ENCODE measurements at places on chromosomes 2 and 18.

- no peak for DNase-seq
These were observed 35.3 kb downstream of the GALNT1 start for GRCh38 chr18:35616664-35617423.

- no peak for DNase-seq
These were observed 492.4 kb upstream of the ACVR2A start for GRCh38 chr2:147352264-147353071.

- DNase-seq = no peak
These were observed 74.8 kb upstream of the ST6GAL2 start for GRCh38 chr2:106960683-106961161.

- no peak for DNase-seq
These were observed at the start of gene BARD1 for GRCh38 chr2:214808981-214809750. BARD1 (minus strand) TSS chr2:214809683; CDS start chr2:214809569, 114 bp downstream.

DNA sequence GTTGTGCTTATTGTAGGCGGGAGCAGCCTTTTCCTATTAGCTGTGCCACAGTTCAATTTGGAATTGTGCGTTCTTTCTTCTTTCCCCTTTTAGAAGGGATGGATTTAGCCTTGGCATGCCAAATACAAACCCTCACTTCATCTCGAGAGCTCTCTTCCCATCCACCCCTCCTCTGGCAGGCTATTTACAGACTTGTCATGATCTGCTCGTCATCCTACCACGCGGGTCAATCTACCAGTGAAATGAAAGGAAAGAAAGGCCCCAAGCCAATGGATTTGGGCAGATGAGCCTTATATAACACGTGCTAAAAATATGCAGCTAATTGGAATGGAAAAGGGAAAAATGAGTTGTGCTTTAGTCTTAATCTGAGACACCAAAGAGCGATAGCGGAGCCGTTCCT lies 277.5 kb downstream of the PRKCE start:
- no peak for DNase-seq

- DNase-seq = peak; percentile 20
These were observed 925 bp downstream of the SESTD1 start for GRCh38 chr2:179263446-179264367.

DNA sequence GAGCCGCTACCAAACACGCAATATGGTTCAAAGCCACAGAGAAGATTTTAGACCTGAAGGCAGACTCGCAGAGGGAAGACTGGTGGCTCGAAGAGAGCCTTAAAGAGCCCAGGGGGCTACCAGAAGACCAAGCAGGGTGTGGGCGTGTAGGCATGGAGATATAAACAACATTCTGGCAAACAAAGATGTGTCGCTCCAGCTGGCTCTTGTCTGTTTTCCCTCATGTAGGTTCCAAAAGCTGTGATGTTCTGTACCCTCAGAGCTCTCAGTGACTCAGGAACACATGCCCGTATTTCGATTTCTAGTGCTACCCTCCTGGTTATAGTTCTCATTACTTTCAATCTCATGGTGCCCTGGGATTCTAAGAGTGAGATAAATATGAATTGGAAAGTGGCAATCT lies 44.5 kb downstream of the DOCK10 start:
- no peak for DNase-seq

GRCh38 chr18:7590826-7591560 lies 23.9 kb downstream of the PTPRM start:
- peak; percentile 44 for DNase-seq

GRCh38 chr2:120231564-120231973 lies 8.4 kb upstream of the TMEM185B start:
- DNase-seq = no peak

DNA sequence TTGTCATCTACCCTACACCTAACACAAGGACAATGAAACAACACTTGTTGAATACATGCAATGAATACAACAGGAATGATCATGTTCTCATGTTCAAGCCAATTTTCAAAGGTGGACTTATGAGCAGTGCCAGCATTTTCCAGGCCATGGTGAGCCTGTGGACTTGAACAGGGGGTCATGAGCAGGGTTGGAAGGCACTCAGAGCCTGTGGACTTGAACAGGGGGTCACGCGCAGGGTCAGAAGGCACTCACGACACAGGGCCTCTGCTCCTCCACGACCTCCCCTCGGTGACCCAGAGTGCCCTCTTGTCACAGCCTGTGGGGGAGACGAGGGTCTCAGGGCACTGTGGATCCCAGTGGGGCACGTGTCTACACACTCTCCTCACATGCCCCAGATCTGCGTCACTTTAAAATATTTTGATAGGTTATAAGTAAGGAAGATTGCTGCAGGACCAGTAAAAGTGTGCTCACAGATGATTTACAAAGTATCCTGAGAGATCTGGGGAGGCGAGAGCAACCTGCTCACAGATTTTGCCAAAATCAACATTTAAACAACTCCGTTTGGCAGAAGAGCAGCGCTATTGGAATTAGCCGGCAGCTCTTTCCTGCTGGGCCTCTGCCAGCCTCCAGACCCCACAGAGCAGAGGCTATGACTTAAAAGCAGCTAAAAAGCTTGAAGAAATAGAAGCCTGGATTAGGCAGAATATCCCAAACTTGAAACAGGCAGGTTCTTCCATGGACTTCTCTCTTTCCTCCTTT lies 121.9 kb downstream of the TMEM18 start:
- no peak for DNase-seq

GRCh38 chr2:237128026-237128703 lies 42.5 kb downstream of the COPS8 start:
- no peak for DNase-seq

DNA sequence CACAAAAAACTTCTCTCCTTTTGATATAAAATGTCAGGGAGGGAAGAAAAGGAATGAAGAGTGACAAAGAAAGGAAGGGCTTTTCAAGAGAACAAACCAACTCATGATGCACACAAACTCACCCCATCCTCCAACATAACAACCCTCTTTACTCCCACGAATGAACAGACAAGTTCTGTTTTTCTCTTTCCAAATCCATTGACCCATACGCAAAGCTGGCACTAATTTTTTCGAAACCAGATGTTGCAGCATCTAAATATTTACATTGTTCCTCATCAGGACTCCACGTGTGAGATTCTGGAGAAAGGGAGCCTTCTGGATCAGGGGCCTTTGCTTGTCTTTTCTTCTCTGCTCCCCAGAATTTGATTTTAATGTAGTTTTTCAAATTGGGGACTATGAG lies 143.3 kb upstream of the BCL2L11 start:
- no peak for DNase-seq

- no peak for DNase-seq
These were observed 47.5 kb upstream of the STAT1 start for GRCh38 chr2:191061381-191061980.

DNA sequence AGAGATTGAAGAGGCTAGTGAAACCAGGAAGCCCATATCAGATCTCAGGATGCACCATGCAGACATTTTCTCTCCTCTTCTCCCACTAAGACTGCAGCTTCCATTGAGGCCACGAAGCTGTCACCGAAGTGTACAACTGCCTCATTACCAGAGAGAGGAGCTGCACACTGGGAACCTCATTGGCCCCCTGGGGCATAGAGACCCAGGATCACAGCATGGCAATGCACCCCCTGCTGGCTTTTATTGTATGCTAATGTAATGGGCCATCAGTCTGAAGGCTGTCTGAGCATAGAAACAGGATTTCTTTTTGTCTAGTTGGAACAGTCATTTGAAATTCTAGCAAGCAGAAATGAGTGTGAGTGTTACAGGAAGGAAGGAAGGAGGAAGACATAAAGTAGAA lies 861.6 kb upstream of the CELF4 start:
- no peak for DNase-seq

DNA sequence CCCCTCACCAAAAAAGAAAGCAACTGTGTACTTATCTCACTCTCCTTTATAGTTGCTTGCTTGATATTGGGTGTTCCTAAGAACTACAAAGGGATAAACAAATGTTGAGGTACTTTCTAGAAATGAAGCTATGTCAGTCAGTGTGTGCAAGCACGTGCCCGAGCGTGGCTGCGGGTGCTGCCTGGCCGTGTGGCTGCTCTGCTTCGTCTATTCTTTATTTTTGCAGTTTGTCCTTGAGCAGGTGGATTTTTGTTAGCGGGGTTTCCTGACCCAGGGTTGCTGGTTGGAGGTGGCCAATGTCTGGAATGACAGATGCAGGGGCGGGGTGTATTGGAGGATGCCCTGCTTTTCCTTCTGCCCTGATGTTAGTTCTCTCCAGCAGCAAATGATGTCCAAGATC lies 62.6 kb downstream of the ACOXL start:
- no peak for DNase-seq

DNA sequence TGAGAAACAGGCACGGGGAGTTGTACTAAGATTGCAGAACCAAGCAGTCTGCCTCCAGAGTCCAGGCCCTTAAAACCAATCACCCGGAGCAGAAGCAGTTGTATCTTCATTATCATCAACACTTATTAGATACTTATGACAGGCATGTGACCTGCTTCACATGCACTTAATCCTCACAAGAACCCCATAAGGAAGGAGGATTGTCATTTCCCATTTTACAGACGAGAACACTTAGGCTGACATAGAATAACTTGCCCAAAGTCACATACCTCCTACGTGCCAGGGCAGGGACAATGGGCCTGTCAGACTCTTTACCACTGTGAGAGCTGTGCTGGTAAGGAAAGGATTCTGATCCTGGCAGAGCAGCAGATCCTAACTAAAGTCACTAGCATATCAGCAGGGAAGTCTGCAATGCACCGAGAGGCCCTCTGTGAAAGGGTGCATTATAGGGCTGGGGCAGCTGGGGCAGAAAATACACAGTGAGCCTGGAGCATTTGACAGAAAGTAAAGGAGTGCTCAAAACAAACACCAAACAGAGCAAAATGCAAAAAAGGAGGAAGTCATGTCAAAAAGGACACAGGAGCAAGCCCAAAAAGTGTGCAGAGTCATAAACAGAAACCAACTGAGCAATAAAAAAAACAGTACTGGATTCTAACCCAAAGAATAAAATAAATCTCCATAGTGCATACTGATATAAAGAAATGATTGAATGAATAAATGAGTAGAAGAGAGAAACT lies 55.9 kb upstream of the SP3 start:
- DNase-seq = no peak

DNA sequence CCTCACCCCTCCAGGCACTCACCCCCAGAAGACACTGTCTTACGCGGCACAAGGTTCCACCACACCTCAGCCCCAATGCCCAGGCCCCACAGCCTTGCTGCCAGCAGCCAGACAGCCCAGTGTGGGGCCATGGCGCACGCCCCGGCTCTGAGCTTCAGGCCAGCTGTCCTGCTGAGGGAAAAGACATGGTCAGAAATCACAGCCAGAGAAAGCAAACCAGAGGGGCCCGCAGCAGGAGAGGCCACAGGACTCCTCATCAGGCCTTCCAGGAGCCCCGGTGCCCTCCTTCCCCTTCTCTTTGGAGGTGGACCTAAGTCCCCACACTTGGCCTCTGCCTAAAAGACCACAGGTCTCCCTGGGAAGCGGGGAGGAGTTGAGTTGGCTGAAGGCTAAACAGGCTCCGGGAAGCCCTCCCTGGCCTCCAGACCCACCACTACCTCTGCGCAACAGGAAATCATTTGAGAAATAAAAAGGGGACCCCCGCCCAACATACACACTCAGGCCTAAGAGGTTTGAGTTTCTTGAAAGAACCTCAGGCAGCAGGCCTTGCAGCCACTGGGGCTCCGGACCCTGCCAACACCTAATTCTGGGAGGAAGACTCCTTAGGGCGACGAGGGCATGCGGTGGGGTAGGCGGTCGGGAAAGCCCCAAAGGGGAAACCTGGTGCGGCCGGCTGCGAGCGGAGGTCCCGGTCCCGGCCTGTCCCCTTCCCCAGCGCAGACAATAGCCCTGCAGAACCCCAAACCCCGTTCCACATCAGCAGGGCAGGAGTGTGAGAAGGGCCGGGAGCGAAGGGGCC lies 1.9 kb downstream of the SEMA4C start:
- no peak for DNase-seq

GRCh38 chr18:67217551-67218166 lies 298.9 kb downstream of the DSEL start:
- no peak for DNase-seq

GRCh38 chr2:10096641-10097040 lies 16.4 kb upstream of the CYS1 start:
- DNase-seq = no peak

DNA sequence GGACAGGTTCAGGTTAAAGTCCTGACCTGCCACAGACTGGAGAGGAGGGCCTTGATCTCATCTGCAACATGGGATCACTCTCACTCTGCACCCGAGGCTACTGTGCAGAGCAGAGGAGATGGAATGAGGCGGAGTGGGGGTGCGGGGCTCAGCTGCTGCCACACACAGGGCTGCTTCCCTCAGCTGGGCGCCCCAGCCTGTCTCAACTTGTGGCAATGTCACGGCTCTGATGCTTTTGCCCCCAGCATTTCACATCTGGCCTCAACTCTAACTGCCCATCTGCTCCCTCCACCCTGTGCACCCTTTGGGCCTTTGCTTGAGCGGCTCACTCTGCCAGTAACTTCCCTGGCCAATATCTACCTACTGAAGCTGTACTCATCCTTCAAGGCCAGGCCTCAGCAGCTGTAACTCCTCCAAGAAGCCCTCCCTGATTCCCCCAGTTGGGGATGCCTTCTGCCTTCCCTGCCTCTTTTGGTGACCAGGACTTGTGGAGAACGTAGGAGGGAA lies 70.3 kb downstream of the POLR1A start:
- DNase-seq = no peak

DNA sequence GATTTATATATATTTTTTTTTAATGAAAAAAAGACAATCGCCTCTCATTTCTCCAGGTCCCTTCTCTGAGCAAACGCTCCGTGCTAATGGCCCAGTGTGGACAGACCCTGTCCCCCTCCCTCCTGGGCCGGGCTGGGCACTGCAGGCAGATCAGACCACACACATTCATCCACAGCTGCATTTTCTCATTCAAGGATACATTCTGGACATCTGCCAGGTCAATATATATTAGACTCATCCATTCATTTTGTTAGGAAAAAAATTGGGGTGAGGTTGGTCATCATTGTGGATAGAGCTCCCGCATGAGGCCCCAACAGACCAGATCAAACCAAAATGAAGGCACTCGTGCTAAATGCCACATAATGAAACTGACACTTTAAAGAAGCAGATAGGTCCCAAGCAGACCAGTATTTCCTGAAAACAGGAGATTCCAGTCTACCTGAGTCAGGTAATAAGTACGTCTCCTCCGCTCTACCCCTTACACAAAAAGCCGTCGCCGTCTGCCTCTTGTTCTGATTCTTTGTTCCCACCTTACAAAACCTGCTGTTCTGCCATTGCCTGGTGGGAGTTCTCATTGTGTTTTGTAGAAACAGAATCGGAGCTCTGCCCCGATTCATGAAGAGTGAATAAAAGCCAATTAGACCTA lies 15.4 kb upstream of the OTOS start:
- no peak for DNase-seq

Measured in D721Med (cell line).